ENCODE measurements at places on chromosomes 13 and 19.

DNA sequence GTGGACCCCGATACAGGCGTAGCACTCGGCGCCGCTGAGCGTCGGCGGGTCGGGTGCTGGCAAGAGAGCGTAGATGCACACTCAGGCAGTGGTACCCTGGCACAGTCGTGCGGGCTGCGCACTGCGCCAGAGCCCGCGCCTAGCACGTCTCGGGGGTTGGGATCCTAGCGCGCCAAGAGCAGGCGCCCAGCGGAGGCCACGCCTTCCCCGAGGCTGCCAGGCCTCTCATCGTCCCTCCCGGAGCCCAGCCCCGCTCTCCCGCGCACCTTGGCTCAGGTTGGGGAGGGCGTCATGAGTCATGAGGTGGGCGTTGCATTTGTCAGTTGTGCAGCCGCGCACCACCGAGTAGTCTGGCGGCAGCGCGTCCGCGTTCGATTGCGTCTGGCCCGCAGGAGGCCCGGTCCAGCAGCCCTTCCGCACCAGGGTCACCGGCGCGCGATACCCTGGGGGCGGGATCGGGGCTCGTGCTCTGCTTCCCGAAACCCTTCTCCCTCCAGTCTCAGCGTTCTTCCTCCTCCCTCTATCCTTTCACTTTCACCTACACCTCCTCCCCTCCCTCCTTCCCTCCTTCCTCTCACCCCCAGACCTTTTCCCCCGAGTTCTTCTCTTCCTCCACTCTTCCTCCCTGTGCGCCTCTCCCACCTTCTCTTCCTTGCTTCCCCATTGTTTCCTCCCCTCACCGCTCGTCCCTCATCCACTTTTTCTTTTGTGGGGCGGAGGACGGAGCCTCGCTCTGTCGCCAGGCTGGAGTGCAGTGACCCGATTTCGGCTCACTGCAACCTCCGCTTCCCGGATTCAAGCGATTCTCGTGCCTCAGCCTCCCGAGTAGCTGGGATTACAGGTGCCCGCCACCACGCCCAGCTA is 3.5 kb downstream of the LYPD5 start:
- DNase-seq = peak; percentile 50

GRCh38 chr13:73938372-73939070 is 195.7 kb downstream of the KLF12 start:
- DNase-seq = peak; percentile 82

DNA sequence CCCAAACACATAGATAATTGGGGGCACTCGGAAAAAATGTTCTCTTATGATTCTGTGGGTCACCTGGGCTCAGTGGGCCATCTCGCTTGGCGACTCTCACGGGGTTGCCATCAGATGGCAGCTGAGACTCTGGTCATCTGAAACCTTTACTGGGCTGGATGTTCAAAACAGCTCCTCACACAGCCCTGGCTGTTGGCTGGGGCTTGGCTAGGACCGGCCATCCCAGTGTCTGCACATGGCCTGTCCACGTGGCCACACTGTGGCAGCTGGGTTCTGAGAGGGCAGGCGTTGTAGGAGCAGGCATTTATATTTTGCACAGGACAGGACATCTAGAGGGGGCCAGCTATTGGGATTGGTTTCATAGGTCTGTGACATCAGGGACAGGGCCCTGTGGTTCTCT is 15.5 kb downstream of the MED25 start:
- DNase-seq = no peak

- DNase-seq = peak; percentile 55
These were observed 54.5 kb downstream of the RAB20 start for GRCh38 chr13:110506859-110507566.

- no peak for DNase-seq
These were observed 2.6 kb upstream of the POLR2E start for GRCh38 chr19:1097810-1098176.

All from astrocyte of the hippocampus (primary cell).